ENCODE measurements at places on chromosomes 1 and 21.

DNA sequence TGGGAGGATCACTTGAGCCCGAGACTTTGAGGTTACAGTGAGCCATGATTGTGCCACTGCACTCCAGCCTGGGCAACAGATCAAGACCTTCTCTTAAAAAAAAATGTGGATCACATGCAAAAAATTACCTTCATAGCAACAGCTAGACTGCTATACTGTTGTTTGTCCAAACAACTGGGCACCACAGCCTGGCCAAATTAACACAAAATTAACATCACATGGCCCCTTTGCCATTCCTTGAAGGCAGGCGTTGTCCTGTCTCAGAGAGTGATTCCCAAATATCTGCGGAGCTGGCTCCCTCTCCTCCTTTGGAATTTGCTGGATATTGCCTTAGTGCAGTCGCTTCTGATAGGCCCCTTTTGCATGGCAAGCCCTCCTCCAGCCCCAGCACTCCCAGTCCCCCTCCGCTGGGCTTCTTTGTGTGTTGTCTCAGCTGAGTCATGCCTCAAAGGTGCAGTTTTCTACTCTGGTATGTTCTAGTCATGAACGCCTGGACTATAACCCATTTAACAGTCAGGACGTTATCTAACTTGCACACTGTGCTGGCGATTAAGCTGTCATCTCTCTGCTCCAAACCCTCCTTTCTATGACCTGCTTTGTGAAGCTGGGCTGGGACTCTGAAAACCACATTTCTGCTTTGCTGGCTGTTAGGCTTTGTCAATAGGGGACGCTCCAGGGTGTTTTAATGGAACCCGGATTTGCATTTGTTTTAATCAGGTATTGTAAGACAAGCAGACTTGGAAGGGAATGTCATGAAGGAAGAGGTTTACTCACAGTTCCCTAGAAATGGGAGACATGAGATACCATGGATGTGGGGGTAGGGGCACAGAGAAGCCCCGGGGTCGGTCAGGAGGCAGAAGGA lies 20.1 kb upstream of the HPCAL4 start:
- no peak for DNase-seq

GRCh38 chr1:221822591-221822990 lies 80.7 kb upstream of the DUSP10 start:
- no peak for DNase-seq

- DNase-seq: no peak
Measured at GRCh38 chr1:1290238-1290731, 10.0 kb downstream of the SCNN1D start.

GRCh38 chr1:2049225-2049717 lies 940 bp upstream of the PRKCZ start:
- DNase-seq: no peak

DNA sequence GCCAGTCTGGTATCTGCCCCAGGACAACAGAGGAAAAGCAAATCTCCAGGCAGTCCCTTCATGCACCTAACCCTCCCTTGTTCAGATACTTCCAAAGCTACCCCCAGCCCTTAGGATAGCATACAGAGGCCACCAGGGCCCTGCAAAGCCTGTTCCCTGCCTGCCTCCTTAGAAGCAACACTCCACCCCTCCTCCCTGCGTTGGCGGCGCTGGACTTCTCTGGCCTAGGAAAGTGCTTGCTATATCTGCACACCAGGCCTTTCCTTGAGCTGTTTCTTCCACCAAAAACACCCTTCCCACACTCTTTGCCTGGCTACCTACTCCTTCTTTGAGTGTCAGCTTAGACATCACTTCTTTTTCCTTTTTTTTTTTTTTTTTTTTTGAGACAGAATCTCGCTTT lies 61.3 kb downstream of the GRIK3 start:
- DNase-seq: no peak

GRCh38 chr1:42657201-42657600 lies 1.0 kb upstream of the PPIH start:
- no peak for DNase-seq

DNA sequence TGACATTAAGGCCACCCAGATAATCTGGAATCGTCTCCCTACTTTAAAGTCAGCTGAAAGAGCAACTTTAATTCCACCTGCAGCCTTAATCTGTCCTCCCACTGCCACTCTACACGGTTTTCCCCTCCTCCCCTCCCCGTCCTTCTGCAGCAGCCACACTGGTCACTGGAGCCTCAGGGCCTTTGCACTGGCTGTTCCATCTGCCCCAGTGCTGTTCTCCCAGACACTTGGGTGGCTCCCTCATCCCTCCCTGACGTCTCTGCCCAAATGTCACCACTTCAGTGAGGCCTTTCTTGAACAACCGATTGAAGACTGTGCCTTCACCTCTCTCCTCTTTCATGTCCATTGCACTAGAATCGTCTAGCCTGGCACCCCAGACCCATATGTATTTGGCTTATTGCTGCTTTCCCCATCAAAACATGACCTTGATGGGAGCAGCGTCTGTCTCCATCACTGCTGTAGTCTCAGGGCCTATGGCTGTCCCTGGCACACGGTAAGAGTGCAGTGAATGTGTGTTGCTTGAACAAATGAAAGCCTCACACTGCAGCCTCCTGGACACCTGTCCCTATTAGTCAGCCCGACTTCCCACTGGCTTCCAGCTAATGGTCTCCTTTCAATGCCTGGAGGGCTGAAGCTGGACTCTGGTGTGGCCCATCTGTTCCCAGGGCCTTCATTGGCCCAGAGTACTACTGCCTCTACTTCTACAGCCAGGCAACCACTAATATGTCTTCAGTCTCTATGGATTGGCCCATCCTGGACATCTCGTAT lies 10.6 kb upstream of the PRDM16 start:
- DNase-seq: no peak

DNA sequence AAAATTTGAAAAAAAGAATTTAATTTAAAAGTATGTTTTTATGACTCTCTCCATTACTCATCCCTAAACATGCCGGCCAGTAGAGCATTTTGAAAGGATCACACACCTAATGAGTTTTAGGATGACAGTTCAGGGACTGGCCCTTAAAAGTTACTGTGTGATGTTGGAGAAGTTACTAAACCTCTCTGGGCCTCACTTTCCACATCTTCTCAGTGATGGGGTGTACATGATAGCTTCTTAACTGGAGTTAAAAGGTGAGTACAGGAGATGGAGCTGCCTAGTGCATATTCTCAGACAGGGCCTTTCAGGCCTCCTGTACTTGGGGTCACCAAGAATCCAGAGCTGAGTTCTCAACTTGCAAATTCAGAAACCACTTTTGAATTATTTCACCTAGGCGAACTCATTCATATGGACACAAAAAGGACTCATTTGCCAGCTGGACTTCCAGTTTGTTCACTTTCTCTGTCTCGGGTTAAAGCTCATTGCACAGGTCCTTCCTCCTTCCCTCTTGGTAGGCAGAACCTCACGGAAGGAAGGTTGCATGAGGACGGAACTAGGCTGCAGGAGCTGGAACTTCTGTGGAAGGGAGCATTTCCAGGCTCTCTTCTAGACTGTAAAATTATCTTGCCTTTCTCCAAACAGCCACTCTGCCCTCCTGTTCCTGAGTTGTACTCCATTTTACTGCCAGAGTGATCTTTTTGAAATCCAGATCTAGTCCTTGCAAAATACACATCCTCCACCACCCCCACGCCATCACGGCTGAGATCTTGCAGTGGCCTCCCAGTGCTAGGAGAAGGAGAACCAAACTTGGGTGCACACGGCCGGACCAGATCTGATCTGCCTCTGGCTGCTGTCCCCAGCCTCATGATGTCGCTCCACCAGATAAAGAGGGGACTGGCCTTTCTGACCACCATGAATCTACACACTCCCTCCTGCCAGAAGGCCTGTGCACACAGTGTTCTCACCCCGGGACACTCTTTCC lies 4.3 kb upstream of the SLC30A1 start:
- no peak for DNase-seq

DNA sequence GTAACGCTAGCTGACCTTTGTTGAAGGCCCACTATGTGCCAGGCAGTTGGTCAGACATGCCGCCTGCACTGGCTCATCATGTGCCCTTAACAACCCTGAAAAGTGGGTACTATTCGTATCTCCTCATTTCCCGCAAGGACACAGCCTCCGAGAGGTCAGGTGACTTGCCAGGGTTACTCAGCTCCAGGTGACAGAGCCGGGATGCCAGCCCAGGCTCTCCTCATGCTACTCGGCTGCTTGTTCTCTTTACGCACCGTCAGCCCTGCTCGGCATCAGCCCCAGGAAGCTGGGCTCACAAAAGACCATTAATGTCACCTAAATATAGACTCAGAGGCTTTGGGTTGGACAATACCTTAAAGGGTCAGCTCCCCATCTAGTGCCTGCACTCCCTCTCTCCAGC lies 29.0 kb downstream of the GRHL3 start:
- DNase-seq: no peak

DNA sequence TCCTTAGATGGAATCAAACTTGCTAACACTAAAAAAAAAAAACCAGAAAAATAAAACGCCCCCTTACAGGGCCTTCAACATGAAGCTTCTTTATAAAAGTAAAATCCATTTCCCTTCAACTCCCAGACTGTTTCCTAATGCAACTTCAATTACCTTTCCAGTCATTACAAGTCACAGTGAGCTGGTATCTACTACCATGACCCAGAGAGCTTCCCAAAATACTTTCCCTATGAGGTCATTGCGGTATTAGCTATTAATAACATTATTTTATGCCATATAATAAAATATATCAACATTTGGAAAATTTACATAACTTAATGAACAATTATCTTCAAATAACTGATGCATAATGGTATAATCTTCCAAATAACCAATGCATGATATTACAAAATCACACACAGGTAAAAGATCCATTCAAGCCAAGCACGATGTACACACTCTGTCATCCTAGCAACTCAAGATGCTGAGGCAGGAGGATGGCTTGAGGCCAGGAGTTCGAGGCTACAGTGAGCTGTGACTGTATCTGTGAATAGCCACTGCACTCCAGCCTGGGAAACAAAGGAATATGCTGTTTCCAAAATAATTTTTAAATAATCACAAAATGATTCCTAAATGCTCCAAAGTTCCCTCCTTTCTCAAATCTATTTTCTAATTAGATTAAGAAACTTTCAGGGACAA lies 24.1 kb downstream of the EIF4G3 start:
- DNase-seq: no peak

DNA sequence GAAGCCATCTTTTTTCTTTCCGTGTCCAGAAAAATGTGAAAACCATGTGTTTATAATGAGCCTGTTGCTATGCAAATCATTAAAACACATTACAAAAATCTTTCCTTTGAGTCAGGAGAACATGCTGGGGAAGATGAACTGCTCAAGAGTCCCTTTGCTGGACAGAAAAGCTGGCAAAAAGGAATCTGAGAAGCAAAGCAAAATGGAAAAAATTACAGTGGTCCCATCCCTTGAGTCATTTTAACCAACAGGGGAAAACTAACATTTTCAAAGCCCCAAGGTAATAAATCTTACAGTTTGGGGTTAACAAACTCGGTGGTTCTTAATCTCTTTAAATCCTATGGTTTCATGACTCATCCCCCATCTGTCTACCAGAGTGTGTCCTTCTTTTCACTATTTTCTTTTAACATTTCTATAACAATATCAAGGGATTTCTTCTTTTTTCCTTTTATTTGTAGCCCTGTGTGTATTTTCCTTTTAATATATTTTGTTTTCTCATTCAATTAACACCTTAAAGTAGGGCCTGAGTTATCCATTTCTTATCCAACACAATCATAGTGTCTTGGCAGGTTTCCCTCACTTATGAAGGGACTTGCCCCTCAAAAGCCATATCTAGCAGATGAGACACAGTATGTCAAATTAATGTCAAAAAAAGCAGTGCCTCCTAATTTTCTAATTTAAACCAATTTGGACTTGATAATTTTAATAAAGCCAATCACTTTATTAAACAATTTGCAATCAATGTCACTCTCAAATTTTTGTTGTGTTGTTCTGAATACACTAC lies 105.4 kb downstream of the PTPN14 start:
- no peak for DNase-seq
